ENCODE measurements at places on chromosomes 5 and 9.

GRCh38 chr9:33042473-33042872, 17.4 kb downstream of the DNAJA1 start:
- DNase-seq: no peak

DNA sequence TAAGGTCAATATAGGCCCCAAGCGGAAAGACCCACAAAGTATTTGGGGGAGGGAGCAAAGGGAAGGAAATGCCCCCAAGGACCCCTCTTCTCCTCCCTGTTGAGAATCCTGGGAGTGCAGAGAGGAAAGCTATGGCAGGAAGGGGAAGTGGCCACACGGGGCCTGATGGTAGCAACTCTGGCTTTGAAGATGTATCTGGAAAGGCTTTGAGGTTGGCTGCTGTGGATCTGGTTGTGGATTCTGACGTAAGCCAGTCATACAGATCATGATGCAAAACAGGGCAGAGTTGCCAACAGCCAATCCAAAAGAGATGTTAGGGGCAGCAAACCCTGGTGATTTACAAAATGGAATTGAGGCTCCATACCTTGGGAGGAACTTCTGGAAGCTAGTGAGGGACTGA, 108.8 kb downstream of the PRKACG start:
- no peak for DNase-seq

DNA sequence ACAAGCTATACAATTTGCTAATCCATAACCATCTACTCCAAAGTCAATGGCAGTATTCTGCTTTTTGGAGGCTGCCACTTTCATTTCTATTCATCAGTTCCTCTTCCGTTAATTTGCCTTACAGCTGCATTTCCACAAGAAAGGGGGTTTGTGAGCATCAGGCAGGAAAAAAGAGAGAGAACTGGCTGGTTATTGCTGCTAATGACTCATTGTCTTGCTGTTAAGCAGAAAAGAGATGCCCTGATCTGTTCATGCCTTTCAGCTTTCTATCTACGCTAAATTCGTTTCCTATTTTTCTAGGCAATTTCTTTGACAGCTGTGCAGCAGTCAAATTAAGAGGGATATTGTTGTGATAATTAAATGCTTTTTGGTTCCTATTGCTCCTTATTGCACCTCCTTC, 65.9 kb upstream of the GNAQ start:
- DNase-seq: no peak

GRCh38 chr9:103474156-103474555, 479.0 kb downstream of the CYLC2 start:
- DNase-seq: no peak

GRCh38 chr5:156879665-156880285, 29.7 kb downstream of the PPP1R2B start:
- DNase-seq: no peak

- no peak for DNase-seq
Observed at GRCh38 chr5:31280210-31280609, 86.7 kb downstream of the CDH6 start.

- DNase-seq: no peak
Observed at GRCh38 chr9:133113949-133114885, 6.8 kb downstream of the RALGDS start.

DNA sequence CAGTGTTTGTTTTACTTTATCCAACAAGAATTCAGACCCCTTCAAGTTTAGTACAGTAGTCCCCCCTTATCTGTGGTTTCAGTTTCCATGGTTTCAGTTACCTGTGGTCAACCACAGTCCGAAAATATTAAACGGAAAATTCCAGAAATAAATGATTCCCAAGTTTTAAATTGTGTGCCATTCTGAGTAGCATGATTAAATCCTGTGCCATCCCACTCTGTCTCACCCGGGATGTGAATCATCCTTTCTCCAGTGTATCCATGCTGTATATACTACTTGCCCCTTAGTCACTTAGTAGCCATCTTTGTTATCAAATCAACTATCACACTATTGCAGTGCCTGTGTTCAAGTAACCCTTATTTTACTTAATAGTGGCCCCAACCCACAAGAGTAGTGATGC, 153.8 kb upstream of the RASA1 start:
- no peak for DNase-seq

GRCh38 chr9:87278971-87279733, 218.5 kb upstream of the DAPK1 start:
- DNase-seq: no peak

DNA sequence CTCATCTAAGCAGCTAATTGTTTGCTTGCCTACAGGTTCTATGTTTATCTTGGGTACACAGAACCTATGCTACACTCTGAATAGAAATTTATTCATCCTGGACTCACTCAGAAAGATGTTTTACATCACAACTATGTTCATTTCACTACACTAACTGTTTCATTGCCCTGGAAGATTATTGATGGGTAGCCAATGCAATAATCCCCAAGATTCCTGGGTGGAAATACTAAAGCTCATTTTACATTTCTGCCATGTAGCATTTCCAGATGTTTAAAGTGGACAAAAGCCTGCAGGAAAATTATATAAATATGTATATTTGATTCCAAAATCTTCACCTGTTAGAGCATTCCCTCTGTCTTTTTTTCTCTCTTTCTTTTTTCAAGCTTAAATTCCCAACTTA, 51.9 kb upstream of the IL7R start:
- no peak for DNase-seq

DNA sequence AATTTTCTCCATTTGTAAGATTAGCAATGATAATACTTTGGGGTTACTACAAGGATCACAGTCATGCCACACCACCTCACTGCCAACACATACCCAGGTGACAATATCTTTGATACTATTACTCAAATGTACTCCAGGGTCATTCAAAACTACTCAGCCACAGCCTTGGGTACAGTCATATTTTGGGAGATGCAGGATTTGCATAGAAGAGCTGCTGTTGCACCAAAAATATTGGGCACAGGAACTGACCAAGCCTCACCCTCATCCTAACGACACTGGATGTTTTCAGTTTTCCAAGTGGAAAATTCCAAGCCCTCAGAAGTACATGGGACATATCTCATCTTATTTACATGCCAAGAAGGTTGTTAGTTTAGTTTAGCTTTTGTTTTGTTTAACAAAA, 120.9 kb upstream of the C6 start:
- no peak for DNase-seq

DNA sequence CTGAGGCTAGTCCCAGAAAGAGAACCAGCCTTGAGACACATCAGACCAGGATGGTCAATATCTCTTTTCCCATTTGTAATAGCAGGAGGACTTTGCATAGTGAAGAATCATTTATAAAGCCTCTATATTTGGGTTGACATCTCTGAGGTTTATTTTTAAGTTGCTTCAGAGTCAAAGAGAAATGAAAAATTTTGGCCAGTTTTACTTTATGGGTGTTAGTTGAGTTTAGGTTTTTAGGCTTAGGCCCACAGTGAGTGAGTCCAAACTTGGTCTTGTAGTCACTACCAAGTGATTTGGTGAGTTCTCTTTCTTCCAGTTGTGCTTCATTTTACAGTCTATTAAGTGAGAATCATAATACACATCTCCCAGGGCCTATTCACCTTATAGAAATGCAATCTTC, 5.3 kb upstream of the MEF2C start:
- no peak for DNase-seq

GRCh38 chr5:17308326-17309065, 91.1 kb downstream of the BASP1 start:
- no peak for DNase-seq

DNA sequence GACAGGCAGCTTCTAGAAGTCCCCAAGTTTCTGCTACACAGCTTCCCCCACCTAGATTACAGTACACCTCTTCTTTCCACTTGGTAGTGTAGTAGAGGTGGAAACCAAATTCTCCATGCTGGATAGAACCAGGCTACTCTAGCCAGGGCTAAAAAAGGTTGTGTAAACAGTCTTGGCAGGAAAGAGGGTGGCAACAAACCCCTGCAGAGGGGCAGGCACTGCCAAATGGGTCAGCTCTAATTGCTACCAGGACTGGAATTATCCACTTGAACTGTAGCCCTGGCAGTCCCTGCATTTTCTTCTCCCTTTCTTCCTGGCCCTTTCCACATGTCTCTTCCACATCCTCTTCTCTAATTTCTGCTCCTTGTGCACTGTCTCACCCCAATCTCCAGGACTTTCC, 24.8 kb downstream of the RANBP3L start:
- no peak for DNase-seq

GRCh38 chr5:97499605-97500004, 316.6 kb upstream of the RIOK2 start:
- no peak for DNase-seq

DNA sequence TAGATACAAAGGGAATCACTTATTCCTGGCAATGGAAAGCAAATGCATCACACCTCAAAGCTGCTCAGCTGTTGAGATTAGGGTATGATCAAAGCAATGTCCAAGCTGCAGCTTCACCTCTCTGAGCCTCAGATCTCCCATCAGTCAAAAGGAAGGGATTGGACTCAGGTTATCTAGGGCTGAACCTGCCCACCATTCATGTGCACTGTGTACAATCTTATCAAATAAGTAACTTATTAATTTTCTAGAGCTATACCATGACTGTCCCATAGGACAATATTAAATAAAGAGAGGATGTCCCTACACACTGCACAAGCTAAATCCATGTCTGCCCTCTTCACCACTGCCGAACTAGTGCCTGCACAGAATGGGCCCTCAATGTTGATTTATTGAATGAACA, 127.0 kb downstream of the HSD17B3 start:
- no peak for DNase-seq

DNA sequence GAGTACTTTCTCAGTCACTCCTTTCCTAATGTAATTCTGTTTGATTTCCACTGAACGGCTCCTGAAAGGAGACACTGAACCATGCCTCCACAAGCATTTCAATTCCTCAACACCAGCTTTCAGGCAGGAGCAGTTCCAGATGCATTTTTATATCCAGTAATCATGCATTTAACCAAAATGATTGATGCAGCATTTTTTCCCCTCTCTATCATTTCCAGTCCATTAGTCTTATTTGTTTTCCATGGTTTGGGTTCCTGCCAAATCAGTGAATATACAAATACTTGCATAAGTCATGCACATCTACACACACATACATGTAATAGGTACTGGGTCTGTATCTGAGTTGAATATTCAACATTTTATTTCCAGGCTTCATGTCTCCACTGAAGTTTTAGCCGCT, 122.7 kb downstream of the GRIA1 start:
- no peak for DNase-seq

GRCh38 chr9:123354806-123355508, 1.0 kb upstream of the CRB2 start:
- no peak for DNase-seq

DNA sequence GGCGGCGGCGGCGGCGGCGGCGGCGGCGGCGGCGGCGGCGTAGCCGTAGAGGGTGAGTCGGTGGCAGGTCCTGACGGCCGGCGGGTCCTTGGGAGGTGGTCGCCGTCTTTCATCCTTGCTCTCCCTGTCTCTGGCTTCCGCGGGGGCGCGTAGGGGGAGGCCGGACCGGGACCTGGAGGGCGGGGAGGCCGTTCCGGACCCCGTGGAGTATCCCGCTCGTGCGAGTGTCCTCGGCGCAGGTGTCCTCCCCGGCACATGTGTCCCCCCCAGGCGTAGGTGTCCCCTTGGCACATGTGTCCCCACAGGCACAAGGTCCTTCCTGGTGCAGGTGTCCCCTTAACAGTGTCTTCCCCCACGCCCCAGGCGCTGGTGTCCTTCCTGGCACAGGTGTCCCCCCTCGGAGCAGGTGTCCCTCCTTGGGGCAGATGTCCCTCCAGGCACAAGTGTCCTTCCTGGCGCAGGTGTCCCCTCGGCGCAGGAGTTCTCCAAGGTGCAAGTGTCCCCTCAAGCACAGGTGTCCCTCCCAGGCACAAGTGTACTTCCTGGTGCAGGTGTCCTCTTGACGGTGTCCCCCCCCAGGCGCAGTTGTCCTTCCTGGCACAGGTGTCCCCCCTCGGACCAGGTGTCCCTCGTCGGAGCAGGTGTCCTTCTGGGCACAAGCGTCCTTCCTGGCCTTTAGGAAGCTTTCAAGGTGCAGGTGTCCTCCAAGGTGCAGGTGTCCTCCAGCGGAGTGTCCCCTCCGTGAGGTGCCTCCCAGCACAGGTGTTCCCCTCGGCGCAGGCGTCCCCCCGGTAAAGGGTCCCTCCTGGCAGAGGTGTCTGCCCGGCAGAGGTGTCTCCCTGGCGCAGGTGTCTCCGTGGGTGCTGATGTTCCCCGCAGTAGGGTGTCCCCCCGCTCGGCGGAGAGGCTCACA, 519 bp downstream of the EXOC3 start:
- DNase-seq: no peak

- DNase-seq: no peak
Observed at GRCh38 chr5:76771705-76772405, 47.0 kb upstream of the F2RL1 start.

- DNase-seq: no peak
Observed at GRCh38 chr5:128036950-128037349, 46.6 kb upstream of the SLC12A2 start.

GRCh38 chr9:100575765-100576386, 2.0 kb upstream of the CAVIN4 start:
- no peak for DNase-seq

GRCh38 chr5:143219696-143220095, 183.8 kb downstream of the NR3C1 start:
- no peak for DNase-seq

- peak; percentile 43 for DNase-seq
Observed at GRCh38 chr9:96020792-96021550, 145.5 kb downstream of the ERCC6L2 start.

GRCh38 chr5:59660737-59661136, 232.8 kb downstream of the PDE4D start:
- no peak for DNase-seq

DNA sequence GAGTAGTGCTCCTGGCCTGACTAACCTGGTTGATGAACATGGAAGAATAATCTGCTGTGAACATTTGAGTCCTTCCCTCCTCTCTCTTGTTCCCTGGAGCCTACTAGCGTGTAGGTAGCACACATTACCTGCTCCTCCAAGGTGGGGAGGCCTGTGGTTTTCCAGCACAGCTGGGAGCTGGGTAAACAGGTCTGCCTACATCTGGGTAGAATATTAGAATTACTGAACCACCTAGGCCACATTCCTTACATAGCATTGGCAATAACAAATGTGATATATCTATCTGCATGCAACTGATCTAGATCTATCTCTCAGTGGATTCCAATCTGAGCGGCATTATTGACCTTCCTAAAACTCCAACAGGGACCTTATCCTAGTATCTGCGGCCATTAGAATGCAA, 151.0 kb upstream of the ZNF366 start:
- DNase-seq: no peak

GRCh38 chr9:99192786-99193465, 28.8 kb downstream of the ALG2 start:
- no peak for DNase-seq

GRCh38 chr9:108934323-108934893, at the start of gene ABITRAM:
Gene ABITRAM (plus strand): TSS chr9:108934400. CDS start chr9:108934487, 87 bp downstream.
- peak; percentile 66 for DNase-seq

- DNase-seq: no peak
Observed at GRCh38 chr5:131637694-131638093, 2.7 kb upstream of the RAPGEF6 start.

GRCh38 chr5:78280261-78280660, 14.2 kb downstream of the AP3B1 start:
- no peak for DNase-seq

GRCh38 chr9:133714606-133715294, 23.4 kb downstream of the SARDH start:
- no peak for DNase-seq
